ENCODE measurements at places on chromosomes 6 and 20.

DNA sequence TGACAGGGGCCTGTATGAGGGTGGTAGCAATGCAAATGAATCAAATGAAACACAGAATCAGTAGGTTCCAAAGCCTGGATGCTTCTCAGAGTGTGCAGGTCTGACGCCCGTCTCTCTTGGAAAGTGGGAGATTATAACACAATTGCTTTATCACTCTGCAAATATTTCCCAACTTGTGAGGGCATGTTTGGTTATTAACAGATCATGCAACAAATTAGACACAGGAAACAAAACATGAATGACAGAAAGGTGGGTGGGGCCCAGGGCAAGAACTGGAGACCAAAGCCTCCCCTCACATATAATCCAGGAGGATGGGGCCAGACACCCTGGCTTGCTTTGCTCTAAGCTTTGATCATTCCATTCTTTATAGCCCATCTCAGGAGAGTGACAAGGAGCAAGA lies 108.6 kb upstream of the MRPS10 start:
- no peak for DNase-seq

GRCh38 chr6:151004383-151005024 lies 139.0 kb downstream of the MTHFD1L start:
- DNase-seq, result no peak

DNA sequence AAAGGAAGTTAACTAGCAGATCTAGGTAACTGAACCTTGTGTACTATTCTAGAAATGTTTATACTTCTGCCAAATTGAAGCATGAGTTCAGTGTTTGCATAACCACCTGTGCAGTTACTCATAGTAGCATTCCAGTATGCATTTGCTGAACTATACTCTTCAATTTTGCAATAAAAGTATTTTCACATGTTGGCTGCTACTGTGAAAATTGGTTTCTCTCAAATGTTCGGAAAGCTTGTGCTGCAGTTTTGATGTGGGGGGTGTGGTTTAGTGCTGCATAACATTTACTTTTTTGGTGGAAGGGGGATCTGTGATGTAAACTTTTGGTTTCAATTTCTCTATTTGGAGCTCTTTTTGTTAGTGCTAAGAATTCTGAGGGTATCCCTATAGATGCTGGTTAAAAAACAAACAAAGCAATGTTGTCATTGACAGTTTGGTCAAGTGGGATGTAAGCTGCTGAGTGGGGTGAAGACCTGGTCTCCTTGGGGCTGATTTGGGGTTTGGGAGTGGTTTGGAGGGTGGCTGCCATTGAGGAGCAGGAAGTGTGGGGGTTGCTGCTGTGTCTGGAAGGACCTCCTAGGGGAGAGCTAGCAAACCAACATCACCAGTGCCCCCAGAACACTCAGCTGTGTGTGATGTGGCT lies 87.8 kb downstream of the CARMIL1 start:
- DNase-seq, result no peak

DNA sequence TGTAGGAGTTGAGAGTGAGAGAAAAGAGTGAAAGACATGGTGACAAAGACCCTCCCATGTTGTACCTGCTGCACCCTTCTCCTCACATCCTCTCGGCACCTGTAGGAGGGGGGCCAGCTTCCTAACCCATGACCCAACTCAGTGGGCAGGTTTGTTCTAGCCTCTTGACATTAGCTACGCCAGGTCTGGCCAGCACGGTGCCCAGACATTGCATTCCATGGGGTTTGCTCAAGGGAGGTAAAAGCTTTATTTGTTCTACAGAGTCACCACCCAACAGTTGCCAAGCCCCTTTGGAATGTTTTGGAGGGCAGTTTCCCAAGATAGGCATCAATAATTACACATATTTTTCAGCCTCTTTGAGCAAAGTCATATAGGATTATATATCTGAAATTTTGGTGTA lies 22.7 kb upstream of the TGM6 start:
- no peak for DNase-seq

DNA sequence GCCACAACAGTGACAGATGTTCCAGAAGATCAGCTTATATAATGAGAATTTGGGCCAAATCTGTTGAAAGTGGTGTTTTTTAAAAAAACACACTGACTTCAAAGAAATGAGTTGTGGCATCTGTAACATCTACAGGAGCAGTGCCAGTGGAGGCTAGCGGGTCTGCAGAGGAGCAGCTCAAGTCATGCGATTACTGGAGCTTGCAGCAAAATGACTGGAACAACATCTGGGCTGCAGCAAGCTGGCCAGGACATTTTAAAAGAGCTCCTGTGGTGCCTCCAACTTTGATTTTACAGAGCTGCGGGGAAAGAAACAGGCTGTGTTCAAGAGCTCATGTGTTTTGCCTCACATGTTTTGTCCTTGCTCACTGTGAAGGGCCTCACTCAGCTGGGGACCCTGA lies 57.2 kb downstream of the TBX18 start:
- DNase-seq, result no peak

GRCh38 chr6:16762550-16763477 lies 1.6 kb upstream of the ATXN1 start:
- peak; percentile 80 for DNase-seq

DNA sequence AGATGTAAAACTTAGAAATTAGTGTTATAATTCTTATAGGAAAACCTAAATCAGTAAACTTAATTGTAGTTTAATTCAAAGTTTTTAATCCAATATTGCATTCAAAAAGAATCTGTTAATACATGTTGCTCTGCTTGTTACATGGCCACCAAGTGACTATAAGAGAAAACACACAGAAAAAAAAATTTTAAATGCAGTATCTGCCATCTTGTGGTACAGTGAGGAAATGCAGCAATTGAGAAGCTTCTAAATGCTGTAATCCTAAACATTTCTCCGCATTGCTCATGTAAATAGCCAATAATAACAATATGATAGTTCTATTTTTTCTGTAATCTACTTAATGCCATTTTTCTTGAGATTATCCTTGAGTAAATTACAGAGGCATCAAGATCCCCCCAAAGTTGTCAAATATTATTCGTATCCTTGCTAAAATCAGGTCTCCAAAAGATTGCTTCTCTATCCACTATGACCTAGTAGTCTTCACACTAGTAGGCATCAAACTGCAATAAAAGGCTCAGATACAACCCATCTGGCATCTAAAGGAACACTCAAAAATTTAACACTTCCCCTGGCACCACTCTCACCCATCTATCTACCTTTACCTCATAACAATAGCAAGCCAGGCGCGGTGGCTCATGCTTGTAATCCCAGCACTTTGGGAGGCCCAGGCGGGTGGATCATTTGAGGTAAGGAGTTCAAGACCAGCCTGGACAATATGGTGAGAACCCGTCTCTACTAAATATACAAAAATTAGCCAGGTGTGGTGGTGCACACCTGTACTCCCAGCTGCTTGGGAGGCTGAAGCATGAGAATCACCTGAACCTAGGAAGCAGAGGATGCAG lies 34.6 kb downstream of the HDAC2 start:
- DNase-seq, result peak; percentile 41

- no peak for DNase-seq
Observed at GRCh38 chr6:1625794-1626435, 16.2 kb downstream of the FOXC1 start.

GRCh38 chr6:45611491-45611890 lies 233.8 kb upstream of the SUPT3H start:
- no peak for DNase-seq

DNA sequence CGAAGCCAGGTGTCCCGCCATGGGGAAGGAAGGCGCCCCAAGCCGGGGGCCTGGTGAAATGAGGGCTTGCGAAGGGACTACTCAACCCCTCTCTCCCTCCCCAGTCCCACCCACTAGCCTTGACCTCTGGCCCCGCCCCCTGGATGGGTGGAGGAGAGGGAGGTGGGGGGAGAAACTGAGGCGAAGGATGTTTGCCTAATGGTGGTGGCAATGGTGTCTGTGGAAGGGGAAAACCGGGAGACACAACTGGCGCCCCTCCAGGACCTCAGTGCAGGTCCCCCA lies at the start of gene POU5F1:
TSS of gene POU5F1 (minus strand) at position 83 of the 282 bp plus-strand sequence. CDS start at position 21, 62 bp downstream.
- no peak for DNase-seq

- DNase-seq, result no peak
Observed at GRCh38 chr6:77962070-77962469, 309.2 kb downstream of the MEI4 start.

DNA sequence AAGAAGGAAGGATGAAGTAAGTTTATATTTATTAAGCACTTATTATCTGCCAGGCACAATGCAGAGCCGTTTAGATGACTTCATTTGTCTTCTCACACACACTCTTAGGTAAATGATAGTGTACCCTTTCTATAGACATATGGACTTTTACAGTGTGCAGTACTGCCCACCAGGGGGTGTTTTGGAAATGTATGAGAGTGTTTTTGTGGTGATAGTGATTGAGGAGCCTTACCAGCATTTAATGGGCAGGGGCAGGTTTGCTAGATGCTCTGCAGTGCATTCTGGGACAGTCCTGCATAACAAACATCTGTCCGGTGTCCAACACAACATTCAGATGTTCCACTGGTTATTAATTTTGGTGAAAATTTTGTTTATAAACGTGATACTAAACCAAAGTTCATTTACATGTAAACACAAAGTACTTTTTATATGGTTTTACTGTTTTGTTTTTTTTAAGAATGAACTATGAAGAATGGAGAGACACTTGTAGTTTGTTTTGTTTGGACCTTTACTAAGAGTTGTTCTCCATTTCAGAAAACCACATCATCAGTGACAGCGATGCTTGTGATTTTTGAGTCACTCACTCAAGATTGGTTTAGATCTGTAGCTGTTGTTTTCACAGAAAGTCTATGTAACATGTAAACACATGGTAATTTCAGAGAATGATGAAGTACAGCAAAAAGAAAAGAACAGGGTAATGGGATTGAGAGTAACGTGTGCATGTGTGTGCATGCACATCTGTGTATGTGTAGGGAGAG lies 19.9 kb downstream of the KCNS1 start:
- peak; percentile 30 for DNase-seq

- peak; percentile 0 for DNase-seq
Observed at GRCh38 chr6:75204959-75205775, 686 bp downstream of the COL12A1 start.

DNA sequence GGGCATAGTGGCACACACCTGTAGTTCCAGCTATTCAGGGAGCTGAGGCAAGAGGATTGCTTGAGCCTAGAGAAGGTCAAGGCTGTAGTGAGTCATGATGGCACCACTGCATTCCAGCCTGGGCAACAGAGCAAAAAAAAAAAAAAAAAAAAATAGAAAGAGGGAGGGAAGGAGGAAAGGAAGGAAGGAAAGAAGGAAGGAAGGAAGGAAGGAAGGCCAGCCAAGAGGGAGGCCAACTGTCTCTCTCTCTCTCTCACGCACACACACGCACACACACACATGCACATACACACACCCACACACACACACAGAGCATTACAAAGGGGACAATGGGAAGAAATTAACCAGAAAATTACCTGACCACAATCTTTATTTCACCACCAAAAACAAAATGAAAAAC lies 50.6 kb upstream of the COL9A1 start:
- DNase-seq, result no peak

DNA sequence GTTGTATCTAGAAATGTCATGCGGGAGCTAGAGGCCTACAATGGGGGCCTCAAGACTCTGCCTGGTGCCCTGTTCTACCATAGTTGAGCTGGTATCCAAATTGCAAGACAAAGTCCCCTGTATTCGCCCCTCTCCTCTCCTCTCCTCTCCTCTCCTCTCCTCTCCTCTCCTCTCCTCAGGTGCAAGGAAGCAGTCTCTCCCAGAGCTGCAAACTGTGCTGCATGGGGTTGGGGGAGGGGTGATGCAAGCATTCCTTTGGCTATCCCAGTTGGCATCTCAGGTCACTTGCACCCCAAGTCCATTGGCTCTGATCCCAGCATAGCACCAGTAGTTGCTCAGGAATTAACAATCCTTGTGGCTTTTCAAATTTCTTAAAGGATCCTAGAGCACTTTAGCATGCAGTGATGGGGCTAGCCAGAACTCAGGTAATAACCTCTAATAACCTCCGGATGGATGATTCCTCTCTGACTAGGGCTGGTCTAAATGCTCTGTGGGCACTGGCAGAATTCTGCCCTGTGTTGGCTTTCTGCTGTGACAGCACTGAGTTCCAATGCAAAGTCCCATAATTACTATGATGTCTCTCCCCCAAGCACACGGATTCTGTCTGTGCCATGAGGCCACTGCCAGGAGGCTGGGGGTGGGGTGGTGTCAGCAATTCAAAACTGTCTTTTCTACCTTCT lies 35.3 kb downstream of the TAF11 start:
- DNase-seq, result no peak

GRCh38 chr6:53699462-53699861 lies 33.9 kb upstream of the KLHL31 start:
- no peak for DNase-seq
